Astrocyte of the cerebellum (primary cell): ENCODE measurements at places on chromosomes 2 and 18.

GRCh38 chr2:102053096-102053495 lies 61.3 kb downstream of the IL1R2 start:
- no peak for DNase-seq

GRCh38 chr18:12497296-12497695 lies 89.6 kb downstream of the PRELID3A start:
- DNase-seq: no peak

- DNase-seq: peak; percentile 85
Measured at GRCh38 chr2:27622921-27623384, 5.9 kb downstream of the CCDC121 start.

DNA sequence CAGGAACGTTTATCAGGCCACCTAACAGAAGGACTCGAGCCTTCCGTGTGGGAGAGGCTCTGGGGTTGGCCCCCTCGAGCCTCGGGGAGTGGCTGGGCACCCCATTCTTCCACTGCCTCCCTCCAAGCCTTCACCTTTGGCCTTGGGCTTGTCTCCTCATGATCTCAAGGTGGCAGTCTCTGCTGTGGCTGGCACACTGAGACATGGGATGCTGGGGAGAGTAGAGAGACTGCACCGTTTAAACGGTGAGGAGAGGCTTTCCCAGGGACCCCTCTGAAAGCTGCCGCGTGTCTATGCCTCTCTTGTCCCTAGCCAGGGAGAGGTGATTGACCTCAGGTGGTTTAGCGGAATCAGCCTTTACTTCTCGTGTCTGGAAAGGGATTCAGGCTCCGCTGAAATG lies 71.0 kb downstream of the DCDC2C start:
- no peak for DNase-seq

DNA sequence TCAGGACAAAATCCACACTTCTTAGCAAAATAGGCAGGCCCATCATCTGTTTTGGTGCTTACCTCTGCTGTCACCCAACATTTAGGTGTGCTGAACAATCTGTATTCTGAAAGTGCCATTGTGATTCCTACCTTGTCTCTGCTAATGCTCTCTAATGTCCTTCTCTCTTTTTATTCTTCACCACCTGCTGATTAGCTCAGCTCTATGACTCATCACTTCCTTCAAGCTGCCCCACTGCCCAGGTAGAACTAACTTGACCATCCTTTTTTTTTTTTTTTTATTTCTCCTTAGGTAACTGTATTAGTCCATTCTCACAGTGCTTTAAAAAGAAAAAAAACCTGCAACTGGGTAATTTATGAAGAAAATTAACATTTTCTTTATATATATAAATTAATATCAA lies 478.7 kb upstream of the POU3F3 start:
- DNase-seq: no peak

DNA sequence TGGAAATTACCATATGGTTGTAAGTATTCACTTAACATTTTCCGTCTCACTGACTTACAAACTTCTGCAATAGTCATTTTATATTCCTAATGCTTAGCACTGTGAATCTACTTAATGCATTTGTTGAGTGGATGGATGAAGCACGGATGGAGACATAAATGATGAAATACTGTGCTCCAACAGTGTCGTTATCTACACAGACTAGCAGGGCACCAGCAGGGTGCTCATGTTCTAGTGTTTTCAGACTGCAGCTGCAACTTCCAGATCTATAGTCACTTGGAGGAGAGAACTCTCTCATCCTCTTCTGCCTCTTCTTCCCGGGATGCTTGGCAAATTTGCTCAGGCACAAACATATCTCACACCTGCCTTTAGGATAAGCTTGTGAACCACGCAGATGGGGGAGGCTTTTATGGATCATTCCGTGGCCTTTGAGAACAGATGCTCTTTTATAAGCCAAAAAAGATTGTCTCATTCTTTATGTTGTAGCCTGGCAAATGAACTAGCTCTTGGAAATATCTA lies 797.7 kb downstream of the MBD2 start:
- no peak for DNase-seq

GRCh38 chr2:98936353-98937351 lies 627 bp upstream of the CRACDL start:
- DNase-seq: no peak

- no peak for DNase-seq
Measured at GRCh38 chr18:48399303-48400075, 9.7 kb downstream of the ZBTB7C start.

DNA sequence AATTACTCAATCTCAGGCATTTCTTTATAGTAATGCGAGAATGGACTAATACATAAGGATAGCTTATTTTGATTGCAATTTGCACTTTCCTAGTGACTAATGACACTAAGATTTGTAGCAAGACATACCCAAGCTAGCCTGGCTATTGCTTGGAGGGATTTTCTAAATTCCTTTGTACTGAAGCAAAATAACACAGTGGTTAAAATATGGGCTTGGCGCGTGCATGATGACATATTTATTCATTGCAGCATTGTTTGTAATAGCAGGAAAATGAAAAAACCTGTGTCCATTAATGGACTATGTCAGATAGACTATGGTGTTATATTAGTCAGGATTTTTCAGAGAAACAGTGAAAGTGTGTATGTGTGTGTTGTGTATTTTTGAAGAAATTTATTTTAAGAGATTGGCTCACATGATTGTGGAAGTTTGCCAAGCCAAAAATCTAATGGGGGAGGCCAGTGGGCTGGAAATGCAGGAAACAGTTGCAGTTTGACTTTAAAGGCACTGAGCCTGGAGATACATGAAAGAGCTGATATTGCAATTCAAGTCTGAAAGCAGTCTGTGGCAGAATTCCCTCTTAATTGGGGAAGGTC lies 16.7 kb upstream of the LAPTM4A start:
- peak; percentile 88 for DNase-seq

DNA sequence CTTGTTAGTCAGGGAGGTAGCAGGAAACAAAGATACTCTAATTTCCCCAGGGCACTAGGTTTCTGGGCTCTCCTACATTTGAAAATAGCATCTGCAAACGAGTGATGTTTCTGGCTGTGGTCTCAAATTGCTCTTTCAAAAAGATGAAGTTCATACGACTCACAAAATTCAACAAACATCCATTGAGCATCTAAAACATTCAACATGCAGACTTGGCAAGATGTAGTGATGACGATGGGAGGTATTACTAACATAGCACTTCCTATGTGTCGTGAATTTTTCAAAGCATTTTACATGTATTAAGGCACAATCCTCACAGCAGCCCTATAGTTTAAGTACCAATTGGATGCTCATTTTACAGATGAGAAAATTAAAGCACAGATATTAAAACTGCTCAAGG lies 5.2 kb downstream of the CCBE1 start:
- no peak for DNase-seq

DNA sequence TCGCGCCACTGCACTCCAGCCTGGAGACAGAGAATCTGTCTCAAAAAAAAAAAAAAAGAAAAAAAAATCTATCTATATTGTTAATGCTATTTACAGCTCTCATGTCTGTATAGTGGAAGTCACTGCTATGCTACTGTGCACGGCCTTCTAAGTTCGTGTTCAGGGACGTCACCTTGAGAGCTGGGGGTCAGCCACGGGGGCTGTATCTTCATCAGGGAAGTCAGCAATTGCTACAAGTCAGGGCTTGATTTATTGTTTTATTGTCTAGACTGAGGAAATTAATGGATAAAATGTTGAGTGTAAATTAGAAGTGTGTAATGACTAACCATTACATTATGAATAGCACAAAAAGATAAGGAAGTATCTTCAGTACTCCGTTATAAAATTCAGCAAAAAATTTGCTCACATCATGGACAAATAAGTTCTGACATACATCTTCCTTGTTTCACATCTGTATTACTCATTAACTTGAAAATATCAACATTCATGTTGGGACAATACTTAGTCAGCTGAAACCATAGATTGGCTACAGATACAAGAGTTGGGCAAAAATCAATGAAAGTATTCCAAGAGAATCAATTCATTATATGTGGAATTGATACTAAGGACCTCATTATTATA lies 136.6 kb upstream of the SEC11C start:
- no peak for DNase-seq

DNA sequence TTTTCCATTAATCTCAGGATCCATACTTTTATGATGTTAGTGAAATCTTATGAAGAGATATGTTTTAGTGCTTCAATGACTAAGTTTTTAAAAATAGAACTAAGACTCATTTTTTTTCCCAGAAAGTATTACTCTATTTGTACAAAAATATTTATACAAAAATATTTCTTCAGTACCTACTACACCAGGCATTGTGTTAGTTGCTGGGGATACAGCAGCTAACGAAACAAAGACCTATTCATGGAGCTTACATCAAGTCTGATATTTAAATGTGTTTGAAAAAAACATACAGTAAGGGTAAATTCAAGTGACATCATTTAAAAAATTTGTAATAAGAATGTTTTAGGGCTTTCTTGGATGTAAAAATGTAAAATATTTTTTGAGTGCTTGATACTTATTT lies 11.6 kb downstream of the VAPA start:
- no peak for DNase-seq

GRCh38 chr2:916935-917334 lies 33.7 kb upstream of the SNTG2 start:
- no peak for DNase-seq

- DNase-seq: no peak
Measured at GRCh38 chr2:233079473-233079877, 19.3 kb downstream of the INPP5D start.

DNA sequence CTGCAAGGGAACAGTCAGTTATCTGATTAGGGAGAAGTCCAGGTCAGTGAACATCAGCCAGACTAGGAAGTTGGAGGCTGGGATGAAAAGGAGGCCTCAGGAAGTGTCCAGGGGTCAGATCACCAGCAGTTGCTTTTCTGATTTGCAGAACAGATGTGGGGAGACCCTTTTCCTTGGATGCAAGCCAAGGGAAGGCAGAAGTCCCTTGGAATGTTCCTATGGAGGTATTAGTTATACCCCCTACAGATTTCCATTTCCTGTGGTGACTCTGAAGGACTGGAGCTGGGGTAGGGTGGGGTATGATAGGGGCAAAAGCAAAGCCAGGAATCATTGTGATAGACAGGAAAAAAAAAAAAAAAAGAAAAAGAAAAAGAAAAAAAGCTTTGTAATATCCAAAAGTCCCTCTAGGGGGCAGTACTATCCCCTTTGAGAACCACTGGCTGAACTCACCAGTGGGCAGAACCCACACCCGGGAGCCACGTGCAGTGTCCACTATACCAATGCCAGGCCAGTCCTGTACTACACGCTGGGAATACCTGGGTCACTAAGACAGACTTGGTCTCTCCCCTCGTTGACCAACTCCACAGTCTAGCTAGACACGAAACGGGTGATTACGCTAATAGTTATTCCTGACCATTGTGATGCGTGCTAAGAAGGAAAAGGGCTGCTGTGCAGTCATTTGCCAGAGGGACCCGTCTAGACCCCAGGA lies 7.4 kb downstream of the DYSF start:
- no peak for DNase-seq

- peak; percentile 22 for DNase-seq
Measured at GRCh38 chr2:196849895-196850294, 40.7 kb upstream of the C2orf66 start.

GRCh38 chr2:111919365-111919764 lies 21.0 kb downstream of the MERTK start:
- no peak for DNase-seq

DNA sequence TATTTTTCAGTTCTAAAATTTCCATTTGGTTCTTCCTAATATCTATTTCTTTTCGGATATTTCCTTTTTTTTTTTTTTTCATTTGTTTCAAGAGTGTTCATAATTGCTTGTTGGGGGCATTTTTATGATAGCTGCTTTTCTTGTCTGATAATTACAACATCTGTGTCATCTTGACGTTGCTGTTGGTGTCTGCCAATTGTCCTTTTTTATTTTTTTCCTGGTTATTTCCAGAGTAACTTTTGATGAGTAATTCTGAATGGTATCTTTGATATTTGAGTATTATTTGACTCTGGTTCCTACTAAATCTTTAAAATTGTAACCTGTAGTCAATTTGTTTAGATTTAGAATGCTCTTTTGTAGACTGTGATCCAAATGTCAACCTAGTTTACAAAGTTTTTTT lies 51.3 kb upstream of the CHRNA1 start:
- DNase-seq: no peak

- DNase-seq: no peak
Measured at GRCh38 chr2:180730976-180731375, 249.4 kb upstream of the UBE2E3 start.

DNA sequence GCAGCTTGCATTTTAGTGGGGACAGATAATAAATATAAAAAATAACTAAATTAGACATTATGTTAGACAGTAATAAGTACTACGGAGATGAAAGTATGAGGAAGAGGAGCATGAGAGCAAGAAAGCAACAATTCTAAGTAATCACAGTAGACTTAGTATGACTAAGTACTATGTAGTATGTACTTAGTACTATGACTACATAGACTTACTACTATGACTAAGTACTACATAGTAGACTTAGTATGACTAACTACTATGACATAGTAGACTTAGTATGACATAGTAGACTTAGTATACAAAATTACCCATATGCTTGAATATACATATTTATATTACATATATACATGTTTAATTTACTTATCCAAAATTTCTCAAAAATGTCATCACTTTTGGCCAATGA lies 29.3 kb downstream of the CDH20 start:
- DNase-seq: no peak

GRCh38 chr2:218710334-218710686 lies 325 bp upstream of the TTLL4 start:
- DNase-seq: no peak

DNA sequence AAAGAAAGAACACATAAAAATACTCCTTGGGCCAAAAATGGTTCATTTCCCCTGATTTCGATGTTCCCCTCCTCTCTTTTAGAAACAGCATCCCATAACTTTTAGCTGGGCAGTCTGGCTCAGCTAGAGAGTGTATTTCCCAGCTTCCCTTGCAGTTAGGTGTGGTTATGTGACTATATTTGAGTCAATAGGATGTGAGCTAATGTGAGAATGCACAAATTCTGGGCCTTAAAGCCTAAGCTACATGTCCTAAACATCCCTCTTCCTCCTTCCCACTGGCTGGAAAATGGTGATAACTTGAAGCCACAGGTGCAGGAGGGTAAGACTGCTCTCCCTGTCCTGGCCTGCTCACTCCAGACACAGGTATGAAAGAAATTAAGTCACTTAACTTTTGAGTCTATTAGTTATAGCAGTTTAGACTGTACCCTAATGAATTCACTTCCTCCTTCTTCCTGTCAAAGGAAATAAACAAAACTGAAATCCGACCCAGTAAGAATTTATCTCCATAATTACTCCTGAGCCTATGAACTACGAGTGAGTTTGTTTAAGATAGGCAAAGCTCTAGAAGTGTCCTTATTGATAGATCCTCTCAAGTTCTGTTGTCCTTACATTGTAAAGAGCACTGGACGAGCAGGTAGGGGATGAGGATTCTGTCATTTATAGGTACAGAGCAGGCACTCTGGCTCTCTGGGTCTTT lies 177.6 kb downstream of the MTX2 start:
- DNase-seq: no peak
